Stimulated activated CD4-positive, alpha-beta T cell treated with anti-CD3 and anti-CD28 coated beads, Interleukin-15, amount 100 ng/mL, for 1 hour (primary cell): ENCODE measurements at places on chromosomes 1 and 21.

DNA sequence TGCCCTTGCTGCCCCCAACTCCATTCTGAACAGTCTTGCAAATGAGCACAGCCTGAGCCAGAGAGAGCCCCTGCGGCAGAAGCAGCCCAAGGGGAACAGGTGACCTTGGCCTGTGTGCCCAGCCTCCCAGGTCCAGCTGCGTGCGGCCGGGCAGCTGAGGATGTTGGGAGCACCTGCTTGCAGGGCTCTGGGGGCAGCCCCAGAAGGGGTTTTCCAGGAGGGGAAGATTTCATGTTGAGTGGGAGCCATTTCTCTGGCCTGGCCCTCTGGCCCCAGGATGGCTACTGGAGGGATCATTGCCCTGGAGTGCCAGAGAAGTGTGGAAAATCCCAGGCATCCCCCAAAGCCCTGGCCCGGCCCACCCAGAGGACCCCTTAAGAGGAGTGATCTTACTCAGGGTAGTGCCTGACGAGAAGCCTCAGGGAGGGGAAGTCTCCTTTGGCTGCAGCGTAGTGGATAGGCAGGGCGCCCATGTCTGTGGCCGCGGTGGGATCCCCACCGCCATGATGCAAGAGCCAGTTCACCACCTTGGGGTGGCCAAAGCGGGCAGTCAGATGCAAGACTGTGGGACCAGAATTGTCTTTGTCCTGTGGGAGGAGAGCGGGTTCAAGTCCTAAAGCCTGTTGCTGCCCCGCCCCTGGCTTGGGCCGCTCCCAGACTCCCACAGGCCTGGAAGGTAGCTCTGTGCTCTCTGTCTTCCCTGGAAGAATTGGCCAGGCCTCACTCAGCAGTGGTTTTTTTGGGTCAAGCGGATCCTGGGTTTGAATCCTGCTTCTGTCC lies 20.6 kb upstream of the RNU1-4 start:
- no peak for DNase-seq

DNA sequence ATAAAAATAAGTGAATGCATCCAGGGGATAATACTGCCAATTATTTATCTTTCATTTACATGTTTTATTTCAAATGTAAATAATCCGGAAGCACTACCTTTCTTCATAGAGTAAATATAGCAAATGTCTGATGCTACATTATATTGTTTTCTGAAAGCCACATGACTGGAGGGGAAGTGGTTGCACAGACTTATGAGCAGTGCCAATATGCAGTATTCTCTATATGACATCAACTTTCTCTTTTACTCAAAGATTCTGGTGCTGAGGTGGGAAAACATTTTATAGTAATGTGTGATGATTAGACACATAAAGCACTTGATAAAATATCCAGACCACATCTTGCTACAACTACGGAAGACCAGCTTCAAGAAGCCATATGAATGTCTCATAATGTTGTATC lies 314.7 kb downstream of the NEGR1 start:
- no peak for DNase-seq

DNA sequence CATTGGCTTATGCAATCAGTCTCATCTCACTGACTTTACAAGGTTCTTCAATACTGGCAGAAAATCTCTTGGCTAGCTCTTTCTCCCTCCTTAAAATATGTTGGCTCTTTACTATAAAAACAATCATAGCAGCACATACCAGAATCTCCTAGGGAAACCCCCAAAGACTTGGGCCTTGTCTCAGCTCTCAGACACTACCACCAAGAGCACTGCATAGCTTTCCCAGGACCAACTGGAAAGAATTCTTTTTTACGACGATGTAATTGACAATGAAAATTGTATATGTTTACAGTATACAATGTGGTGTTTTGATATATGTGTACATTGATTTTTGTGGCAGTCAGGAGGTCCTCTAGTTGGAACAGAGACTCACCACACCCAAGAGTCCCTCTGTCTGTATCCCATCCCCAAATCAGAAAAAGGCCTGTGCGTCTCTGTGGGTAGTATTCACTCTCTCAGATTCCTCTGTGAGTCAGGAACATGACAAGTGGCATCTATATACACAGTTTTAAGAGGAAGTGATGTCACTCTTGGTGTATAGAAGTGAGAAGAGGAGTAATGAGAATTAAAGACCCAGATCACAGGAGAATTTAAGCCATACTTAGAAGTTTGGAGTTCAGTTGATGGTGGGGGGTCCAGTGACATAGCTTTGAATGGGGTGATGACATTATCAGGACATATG lies 21.1 kb downstream of the SMAP2 start:
- no peak for DNase-seq

DNA sequence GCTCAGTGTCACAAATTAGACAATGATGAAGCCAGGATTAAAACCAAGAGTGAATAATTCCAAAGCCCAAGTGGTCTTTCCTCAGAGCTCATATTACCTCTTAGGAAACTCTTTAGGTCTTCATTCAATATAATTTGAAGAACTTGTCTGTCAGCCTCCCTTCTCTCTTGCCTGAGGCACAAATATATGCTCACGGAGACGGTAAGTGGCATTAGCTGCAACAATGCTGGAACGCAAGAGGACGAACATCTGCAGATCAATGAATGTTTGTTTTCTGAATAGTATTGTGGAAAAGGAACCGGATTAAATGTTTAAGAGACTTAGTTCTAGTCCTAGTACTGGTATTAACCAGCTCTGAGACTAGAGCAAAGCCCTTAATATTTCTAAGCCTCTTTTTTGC lies 39.7 kb upstream of the LYST start:
- DNase-seq, result no peak

DNA sequence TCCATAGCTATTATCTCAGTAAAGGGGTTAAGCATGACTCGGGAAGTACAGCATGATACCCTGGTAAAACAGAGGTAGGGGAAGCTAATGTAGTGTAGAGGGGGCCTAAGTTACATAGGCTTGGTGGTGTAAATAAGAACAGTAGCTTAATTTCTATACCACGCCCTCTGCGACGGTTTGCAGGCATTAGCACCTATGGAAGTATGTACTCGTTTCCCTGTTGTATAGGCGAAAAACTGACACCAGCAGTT lies 470 bp upstream of the NAXE start:
- no peak for DNase-seq

DNA sequence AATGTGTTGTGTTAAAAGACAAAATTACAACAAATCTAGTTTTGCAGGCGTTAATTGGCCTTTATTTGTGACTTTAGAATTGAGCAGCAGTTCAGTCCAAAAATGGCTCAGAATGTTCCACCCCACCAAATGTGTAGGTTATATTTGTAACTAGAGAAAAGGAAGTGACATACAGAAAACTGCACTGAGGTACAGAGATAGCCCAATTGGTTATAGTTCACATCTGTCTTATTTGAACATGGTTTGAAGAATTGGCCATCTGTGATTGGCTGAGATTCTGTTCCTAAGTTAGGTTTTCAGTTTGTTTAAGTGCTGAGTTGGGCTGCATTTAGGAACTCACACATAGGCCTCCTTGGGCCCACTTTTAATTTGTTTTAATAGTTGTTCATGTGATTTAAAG lies 12.0 kb upstream of the FMO2 start:
- no peak for DNase-seq

- DNase-seq, result no peak
Measured at GRCh38 chr21:26457817-26458216, 115.3 kb downstream of the CYYR1 start.

GRCh38 chr1:163275222-163275621 lies 46.5 kb upstream of the NUF2 start:
- no peak for DNase-seq

GRCh38 chr1:192261476-192261875 lies 55.3 kb upstream of the RGS21 start:
- DNase-seq, result no peak

- DNase-seq, result no peak
Measured at GRCh38 chr1:226800763-226801380, 61.8 kb upstream of the ITPKB start.

DNA sequence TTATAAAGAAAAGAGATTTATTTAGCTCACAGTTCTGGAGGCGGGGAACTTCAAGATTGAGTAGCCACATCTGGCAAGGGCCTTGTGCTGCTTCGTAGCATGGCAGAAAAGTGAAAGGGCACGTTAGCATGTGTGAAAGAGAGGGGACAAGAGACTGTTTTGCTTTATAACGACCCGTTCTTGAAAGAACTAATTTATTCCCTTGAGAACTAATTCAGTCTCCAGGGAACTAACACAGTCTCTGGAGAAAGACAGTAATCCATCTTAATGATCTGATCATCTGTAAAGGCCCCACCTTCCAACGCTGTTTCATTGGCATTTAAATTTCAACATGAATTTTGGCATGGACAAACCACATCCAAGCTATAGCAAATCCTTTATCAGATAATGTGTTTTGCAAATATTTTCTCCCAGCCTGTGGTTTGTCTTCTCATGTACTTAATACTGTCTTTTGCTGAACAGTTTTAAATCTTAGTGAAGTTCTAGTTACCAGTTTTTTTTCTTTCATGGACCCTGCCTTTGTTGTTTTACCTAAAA lies 26.1 kb downstream of the MTR start:
- no peak for DNase-seq

- no peak for DNase-seq
Measured at GRCh38 chr1:3831689-3832088, 25.3 kb downstream of the CEP104 start.

DNA sequence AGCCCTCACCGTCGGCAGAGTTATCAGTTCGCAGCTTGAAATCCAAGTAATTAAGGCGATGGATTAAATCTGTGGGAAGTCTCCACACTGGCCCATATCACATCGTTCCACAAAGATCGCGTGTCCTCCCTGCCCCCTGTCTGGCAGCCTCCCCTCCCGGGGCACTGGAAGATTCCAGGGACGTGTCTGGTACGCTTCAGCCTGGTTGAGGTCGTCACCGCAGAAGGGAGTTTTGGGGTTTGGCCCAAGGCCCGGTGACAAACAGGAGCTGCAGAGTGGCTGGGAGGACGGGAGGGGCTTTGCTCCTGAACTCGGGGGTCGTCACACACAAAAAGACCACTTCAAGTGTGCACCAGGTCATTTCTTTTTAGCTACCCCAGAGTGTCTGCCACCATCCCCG lies 51.1 kb downstream of the PRDM16 start:
- DNase-seq, result no peak

DNA sequence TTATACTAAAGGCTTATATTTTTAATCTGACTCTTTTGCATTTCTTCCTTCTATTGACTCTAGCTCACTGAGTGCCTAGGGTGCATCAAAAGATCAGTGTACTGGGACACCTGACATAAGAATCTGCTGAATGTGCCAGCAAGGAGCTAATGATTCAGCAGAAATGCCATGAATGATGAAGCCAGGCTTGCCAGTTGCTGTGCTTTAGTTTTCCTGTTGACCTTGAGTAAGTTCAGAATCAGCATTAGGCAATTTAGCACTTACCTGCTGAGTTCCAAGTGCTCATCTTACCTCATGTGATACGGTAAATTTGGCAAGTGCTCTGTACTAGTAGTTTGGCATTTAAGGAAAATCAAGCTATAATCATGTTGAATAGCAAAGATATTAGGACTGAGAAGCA lies 523.2 kb upstream of the B3GALT2 start:
- no peak for DNase-seq

- peak; percentile 37 for DNase-seq
Measured at GRCh38 chr1:205229399-205229871, 1.7 kb downstream of the TMCC2 start.

DNA sequence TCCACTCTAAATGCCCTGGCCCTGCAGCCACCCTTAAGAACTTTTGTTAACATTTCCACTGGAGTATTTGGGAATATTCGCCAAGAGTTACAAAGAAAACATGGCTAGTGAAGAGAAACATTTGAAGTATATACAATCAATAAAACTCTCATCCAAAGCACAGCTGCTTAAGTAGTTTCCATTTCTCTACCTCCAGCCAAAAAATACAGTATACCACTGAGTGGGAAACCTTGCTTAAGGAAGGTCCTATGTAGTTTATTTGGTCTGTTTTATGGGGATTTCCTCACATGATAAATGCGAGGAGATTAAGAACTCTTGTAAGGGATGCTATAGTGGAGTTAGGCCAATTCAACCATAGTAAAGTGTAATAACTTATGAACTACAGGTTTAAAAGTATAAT lies 382.5 kb downstream of the NEGR1 start:
- no peak for DNase-seq

DNA sequence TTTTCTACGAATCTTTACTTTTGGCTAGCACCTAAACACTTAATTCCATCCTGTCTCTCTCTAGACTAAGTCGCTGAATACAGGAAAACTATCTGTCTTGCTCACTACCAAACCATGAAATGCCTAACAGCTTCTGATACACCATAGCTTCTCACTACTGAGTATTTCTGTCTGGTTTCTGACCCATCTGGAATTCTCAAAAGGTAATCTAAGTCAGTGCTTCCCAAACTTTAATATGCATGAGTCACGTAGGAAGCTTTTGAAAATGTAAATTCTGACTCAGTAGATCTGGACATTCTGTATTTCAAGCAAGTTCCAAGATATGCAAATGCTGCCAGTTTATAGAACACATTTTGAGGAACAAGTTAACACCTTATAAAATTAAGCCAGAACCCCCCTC lies 9.2 kb upstream of the OVGP1 start:
- no peak for DNase-seq

- no peak for DNase-seq
Measured at GRCh38 chr1:147600119-147601111, 59.1 kb downstream of the BCL9 start.
